DMS 273 treated with DMSO at 0.1 percent for 48 hours (cell line): ENCODE measurements at places on chromosomes 2 and 18.

DNA sequence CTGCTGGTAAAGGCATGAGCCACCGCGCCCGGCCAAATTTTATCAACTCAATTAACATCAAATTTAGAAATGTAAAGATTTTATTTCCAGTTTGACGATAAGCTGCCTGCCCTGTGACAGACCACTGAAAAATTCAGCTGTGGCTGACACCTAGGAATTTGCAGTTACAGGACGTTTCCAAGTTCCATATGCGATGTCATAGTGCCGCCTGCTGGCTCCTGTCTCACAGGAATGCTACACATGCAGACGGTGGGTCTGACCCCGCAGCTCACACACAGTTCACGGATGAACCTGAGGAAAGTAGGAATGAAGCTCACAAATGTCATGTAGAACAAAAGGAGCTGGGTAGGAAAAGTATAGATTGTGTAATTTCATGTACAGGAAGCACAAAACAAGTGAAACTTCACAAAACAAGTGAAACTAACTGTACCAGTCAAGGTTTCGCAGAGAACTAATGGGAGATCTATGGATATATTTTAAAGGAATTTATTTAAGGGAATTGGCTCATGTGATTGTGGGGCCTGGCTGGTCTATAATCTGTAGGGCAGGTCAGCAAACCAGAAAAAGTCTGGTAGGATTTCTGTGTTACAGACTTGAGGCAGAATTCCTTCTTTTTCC lies 13.2 kb upstream of the SEH1L start:
- DNase-seq: peak; percentile 52

DNA sequence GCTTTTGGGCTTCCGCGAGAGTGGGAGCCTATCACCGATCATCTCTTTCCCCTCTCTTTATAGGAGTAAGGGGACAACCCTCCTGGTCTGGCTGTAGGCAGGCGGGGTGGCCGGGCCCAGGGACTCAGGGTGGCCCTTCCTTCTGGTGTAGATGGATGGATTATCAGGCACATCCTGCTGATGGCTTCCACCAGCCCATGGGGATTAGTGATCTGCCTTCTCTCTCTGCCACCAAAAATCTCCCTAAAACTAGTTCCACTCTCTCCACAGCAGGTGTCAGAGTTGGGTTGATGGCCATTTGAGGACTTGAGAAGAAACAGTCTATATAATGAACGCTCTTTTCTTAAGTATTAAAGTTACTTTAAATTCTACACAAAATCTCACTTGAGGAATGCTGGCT lies 37.4 kb downstream of the NCK2 start:
- DNase-seq: no peak

DNA sequence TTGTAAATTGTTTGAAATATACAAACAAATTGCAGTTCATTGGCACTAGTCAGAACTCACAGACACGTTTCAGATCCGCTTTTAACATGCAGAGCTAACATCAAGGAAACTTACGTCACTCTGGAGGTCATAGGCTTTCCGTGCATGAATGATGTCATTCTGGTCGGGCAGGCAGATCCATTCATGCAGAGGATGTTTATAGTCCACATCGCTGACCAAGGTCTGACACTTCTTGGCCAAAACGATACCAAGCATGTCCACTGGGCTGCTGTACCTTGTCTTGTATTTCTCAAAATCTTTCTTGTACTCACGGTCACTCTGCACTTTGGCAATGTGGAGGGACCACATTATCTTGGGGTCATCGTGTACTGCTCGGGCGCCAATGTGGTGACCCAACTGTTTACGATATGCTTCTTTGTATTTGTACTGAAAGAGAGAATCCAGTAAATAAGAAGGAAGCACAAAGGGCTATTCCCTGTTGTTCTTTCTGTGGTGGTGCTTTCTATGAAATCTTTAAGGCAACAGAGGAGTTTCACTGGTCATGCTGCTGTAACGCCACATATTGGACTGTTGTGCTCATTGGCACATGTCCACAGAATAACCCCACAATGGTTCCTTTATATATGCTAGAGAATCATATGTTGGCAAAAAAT lies 114.8 kb downstream of the NEB start:
- DNase-seq: no peak

- no peak for DNase-seq
Observed at GRCh38 chr2:220703279-220703678, 868.8 kb downstream of the EPHA4 start.

DNA sequence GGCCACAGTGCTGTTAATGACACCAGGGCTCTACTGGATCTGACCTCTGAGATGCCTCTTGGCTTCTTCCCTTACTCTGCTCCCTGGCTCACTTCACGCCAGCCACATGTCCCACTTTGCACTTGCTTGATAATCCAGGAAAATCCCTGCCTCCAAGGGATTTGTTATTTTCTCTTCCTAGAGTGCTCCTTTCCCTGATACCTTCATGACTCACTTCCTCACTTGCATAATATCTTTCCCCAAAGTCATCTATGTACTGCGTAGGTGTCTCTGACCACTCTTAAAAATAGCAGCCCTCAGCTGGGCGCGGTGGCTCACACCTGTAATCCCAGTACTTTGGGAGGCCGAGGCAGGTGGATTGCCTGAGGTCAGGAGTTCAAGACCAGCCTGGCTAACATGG lies 572.3 kb downstream of the PLCL1 start:
- DNase-seq: no peak

DNA sequence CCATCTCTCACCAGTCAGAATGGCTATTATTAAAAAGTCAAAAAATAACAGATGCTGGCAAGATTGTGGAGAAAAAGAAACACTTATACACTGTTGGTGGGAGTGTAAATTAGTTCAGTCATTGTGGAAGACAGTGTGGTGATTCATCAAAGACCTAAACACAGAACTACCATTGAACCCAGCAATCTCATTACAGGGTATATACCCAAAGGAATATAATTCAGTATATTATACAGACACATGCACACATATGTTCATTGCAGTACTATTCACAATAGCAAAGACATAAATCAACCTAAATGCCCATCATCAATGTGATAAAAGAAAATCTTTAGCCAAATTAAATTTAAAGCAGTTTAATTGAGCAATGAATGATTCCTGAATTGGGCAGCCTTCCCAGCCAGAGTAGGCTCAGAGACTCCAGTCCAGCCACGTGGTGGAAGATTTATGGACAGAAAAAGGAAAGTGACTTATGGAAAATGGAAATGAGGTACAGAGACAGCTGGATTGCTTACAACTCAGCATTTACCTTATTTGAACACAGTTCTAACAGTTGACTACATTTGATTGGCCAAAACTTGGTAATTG lies 377.1 kb upstream of the SLC39A10 start:
- peak; percentile 10 for DNase-seq

DNA sequence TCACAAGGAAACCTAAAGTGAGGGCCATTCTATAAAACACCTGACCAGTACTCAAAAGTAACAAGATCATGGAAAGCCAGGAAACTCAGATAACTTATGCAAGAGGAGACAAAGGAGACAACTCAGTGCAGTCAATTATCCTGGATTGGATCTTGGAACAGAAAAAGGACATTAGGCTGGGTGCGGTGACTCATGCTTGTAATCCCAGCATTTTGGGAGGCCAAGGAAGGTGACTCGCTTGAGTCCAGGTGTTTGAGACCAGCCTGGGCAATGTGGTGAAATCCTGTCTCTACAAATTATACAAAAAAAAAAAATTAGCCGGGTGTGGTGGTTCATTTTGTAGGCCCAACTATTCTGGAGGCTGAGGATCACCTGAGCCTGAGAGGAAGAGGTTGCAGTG lies 424.5 kb upstream of the SPRED2 start:
- no peak for DNase-seq

DNA sequence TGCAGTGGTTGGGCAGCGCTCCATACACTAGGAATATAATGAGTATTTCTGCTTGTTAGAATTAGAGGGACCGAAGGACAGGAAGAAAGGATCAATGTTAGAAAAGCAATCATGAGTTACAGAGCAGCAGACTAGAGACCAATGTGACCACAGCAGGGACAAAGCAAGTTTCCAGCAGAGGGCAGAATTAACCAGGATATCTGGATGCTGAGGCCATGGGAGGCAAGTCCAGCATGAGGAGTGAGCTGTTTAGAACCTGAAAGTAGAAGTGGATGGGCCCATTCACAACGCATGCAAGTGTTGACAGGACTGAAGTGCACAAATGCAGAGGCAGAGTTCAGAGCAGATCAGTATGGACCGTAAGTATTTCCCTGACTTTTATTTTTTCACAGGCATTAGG lies 910.4 kb upstream of the GYPC start:
- no peak for DNase-seq

- DNase-seq: no peak
Observed at GRCh38 chr2:202610380-202610779, 24.4 kb upstream of the FAM117B start.

- no peak for DNase-seq
Observed at GRCh38 chr18:76997951-76998808, 134.4 kb downstream of the MBP start.

GRCh38 chr18:78213361-78213994 lies 766.1 kb upstream of the SALL3 start:
- no peak for DNase-seq

- DNase-seq: no peak
Observed at GRCh38 chr2:65688141-65688886, 255.9 kb upstream of the SPRED2 start.

DNA sequence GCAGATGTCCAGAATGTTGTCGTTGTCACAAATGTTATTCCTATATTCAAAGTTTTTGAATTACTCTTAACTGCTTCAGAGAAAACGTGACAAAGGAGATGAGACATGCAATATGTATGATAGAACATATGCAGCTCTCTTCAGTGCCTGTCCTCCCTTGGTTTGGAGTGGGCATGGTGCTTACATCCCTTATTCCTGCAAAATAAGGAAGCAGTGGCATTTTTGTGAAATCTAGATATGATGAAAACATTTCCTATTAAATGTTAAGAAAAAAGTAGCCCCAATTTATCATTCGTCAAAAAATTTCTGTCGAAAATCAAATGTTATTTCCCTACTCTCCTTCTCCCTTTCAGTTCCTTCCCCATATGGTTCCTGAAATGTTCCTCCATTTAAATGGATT lies 457.5 kb upstream of the FANCL start:
- DNase-seq: no peak
